ENCODE measurements at places on chromosomes 12 and 14.

GRCh38 chr14:97827746-97828145 is 1030.6 kb downstream of the VRK1 start:
- DNase-seq, result no peak

DNA sequence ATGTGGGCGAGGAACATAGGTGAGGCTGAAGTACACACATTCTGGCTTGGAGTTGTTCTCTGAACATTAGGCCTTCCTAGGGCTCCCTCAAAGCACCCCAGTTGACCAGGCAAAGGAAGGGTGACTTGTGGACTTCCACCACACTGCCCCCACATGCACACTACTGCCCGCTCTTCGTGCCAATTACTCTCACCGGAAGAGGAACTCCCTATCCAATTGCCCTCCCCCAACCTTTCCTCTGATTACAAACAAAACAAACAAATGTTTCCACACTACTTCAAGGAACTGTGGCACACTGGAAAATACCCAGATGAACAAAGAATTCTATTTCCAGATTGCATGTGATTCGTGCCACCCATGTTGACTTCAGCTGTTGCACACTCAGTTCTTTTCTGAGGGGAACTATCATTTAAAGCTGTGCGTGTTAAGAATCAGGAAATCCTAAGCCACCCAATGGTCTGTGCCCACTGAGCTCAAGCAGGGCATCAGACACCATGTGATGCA is 139.3 kb downstream of the SSPN start:
- DNase-seq, result no peak

- DNase-seq, result no peak
These were observed 9.7 kb upstream of the GLT1D1 start for GRCh38 chr12:128843538-128843937.

DNA sequence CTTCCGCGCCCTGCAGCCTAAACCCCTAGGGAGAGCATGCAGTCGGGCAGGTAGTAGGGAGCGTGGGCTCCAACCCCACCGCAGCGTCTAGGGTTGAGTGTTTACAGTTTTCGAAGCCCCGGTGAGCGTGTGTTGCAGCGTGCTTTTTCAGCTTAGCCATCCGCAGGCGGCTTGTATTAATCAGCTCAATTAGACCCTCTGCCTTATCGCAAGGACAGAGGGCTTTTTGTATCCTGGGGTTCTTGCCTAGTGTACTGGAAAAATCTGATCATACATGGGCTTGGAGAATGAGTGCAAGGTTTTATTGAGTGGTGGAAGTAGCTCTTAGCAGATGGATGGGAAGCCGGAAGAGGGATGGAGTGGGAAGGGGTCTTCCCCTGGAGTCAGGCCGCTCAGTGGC is 44.4 kb upstream of the GNG2 start:
- DNase-seq, result no peak
